CD4-positive, alpha-beta T cell treated with Interferon alpha-2 for 1 hour (primary cell): ENCODE measurements at places on chromosomes 7 and 10.

GRCh38 chr10:116017405-116017804 is 255.6 kb downstream of the GFRA1 start:
- DNase-seq: no peak

DNA sequence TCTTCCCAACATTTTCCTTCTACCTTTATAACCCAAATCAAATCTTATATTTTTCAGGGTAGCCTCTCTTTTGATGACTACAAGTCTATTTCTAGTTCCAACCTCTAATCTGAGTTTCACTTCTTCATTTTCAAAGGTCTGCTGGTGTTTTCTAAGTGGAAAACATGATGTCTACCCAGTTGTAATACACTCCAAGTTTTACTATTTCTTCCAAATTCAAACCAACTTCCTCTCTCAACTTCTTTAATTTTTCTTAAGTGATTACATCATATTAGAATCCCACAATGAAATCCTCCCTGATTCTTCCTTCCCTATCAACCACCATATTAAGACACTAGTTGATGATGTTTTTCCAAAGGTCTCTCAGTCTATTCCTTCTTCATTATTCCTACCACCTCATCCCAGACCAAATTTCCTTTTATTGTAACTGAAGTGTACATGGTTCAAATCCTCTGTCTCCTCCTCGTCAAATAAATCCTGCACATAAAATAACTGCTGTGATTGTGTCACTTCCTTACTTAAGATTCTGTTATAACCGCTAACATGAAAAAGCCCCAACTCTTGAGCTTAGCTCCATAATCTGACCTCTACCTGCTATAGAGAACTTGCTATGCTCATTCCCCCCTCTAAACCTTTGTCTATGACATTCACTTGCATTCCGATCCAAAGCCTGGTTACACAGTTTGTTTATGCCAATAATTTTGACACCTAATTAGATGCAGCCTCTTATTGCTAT is 12.7 kb downstream of the TAS2R38 start:
- DNase-seq: no peak

- no peak for DNase-seq
These were observed 155.6 kb upstream of the ADO start for GRCh38 chr10:62648921-62649320.

DNA sequence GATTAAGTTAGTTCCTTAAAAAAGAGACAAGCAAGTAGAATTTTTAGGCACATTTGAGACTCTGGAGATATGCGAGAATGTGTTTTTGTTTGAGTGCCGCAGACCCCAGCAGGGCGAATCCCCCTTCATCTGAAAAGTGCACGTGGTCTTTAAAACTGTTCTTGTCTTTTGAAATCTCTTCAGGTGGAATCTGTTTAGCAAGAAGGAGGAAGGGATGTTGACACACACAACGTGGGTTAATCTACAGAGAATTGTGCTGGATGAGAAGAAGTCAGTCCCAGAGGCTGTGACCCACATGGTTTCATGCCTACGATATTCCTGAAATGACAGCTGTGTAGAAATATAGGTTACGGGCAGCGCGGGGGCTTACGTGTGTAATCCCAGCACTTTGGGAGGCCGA is 27.1 kb upstream of the ZFAND2A start:
- DNase-seq: no peak

DNA sequence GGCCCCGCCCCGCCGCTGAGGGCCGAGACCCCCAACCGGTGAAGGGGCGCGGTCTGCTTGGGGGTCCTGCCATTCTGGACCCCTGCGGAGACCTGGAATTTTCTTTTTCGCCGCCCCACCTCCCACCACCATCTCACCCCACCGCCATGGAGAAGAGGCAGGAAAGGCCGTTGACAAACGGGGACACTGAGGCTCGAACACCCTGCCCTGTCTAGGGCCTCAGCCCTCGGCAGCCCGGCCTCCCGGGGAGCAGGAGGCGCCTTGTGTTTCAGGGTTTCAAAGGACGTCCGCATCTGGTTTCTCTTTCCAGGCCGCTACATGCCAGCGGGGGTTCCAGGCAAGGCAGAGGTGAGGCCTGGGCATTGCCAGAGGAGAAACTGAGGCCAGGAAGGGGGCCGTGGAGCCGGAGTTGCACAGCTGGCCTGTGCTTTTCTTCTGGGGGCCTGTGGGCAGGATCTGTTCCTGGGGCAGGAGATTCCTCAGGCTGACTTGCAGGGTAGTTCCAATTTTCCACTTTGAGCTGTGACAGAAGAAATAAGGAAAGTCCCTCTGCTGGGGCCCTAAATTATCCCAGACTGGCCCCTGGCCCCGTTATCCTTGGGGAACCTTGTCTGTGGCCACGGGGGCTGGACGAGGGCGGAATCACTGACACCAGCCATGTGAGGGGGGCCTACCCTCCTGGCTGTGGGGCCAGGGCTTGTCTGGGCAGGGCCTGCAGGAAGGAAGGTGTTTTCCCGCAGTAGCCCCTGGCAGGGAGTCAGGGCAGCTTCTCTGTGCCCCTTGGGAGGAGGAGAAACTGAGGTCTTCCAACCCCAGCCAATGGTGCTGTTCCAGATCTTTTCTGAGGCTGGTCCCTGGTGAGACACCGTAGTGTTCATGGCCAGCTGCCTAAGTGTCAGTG is 900 bp upstream of the MICALL2 start:
- DNase-seq: no peak

DNA sequence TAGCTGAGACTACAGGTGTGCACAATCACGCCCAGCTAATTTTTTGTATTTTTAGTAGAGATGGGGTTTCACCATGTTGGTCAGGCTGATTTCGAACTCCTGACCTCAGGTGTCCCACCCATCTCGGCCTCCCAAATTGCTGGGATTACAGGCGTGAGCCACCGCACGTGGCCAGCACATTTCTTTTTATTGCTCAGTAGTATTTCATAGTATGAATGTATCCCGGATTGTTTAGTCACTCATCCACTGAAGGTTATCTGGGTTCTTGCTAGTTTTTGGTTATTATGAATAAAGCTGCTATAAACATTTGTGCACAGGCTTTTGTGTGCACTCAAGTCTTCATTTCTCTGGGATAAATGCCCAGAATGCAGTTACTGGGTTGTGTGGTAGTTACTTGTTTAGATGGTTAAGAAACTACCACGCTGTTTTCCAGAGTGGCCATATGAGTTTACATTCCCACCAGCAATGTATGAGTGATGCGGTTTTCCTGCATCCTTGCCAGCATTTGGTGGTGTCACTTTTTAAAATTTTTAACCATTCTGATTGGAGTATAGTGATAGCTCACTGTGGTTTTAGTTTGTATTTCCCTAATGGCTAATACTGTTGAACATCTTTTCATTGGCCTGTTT is 275.8 kb upstream of the LYZL1 start:
- no peak for DNase-seq

- DNase-seq: no peak
These were observed 490 bp downstream of the CADPS2 start for GRCh38 chr7:122885583-122886356.

- no peak for DNase-seq
These were observed 6.9 kb upstream of the GNG11 start for GRCh38 chr7:93914581-93915066.
